ENCODE measurements at places on chromosomes 7 and 10. TPM values are rescaled to one million over a fixed set of nuclear protein-coding genes. Genes with fewer than 3 reads are reported as not detected.

DNA sequence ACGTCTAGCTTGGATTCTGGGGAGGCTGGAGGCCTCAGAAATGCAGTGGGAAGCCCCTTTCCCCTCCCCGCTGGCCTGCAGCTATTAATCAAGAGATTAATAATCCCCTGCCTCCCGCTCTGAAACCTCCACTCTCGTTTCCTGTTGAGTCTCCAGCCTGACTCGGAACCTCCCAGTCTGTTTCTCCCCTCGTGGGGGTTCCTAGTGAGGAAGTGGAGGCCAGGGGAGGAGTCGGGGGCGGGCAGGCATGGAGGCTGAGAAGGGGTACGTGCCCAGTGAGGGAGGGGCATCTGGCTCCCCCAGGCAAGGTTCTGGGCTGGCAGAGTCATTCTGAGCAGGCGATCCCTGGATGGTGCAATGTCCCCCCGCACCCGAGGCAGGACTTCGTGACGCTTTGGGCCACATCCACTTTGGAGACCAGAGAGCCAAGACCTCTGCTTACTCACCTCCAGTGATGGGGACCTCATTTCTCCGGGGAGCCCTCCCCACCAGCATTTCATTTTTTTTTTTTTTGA lies 73.6 kb downstream of the COL26A1 start:
- DNase-seq = no peak

GRCh38 chr10:32104622-32105509 lies 48.6 kb upstream of the KIF5B start:
- DNase-seq = no peak

DNA sequence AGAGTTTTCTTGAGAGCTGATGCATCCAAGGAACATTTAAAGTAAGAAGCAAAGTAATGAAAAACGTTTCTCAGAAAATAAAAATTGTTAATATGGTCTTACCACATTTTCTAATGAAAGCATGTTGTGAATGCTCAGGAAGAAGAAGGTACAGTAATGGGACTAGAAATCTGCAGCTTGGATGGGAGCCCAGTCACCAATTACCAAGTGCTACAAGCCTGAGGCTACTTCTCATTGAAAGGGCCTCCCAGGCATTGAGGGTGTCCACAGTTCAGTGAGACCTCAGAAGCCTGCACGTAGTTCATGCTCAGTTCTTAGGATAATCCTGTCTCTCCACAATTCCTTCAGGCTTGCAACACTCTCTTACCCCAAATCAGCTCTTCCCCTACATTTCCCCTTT lies 17.6 kb downstream of the PTN start:
- DNase-seq = no peak

GRCh38 chr7:24720283-24720682 lies 37.0 kb downstream of the GSDME start:
- DNase-seq = no peak

DNA sequence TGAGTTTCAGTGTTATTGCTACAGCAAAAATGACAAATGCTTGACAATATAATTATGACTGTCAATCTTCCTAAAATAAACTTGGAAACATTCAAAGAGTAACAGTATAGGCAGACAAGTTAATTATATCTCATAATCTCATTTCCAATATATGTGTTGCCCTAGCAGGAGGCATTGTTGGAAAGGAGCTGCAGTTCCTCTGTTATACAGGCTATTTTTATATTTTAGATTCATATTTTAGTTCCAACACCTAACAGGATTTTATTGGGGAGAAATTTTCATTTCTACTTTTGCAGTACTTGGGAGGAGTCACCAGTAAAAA lies 19.3 kb downstream of the VOPP1 start:
- no peak for DNase-seq

DNA sequence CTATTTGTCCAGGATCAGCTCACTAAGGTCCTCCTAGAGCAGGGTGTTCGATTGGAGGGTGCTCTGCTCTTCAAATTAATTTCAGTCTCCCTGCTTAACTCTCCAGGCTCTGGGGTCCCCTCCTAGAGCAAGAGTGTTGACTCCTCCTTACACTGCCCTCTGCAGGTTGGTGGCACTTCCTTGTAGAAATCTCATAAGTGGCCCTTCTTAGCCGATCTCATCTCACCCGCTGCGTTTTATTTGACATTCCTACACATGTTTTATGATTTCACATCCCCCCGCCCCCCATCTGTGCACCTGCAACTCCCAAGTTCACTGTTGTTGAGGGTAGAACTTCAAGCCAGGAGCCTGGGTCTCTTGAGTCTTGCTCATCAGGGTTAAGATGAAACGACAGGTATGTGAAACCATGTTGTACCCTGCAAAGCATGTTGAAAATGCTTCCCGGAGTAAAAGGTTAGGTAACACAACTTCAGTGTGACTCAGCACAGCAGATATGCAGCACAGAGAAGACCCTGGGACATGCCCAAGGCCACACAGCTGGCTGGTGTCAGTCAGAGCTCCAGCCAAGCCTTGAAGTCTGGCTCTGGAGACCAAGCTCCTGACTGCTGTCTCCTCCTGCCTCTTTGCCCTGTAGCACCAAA lies 171.2 kb downstream of the PRKAG2 start:
- DNase-seq = no peak

DNA sequence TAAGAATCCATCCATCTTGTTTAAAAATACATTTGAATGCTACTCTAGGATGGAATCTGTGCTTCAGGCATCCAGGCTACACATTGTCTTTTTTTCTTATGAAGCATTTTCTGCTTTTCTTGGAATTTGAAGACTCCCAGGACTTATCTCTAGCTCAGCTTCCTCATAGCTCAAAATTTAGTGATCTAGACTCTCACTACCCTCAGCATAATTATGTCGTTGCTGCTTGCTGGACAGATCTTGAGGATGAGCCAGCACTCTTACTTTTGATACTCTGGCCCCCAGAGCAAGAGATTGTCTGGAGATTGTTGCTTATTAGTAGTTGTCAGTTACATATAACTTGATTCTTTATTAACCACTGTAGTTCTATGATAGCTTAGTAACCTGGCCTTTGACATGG lies 83.3 kb upstream of the FGL2 start:
- DNase-seq = no peak

DNA sequence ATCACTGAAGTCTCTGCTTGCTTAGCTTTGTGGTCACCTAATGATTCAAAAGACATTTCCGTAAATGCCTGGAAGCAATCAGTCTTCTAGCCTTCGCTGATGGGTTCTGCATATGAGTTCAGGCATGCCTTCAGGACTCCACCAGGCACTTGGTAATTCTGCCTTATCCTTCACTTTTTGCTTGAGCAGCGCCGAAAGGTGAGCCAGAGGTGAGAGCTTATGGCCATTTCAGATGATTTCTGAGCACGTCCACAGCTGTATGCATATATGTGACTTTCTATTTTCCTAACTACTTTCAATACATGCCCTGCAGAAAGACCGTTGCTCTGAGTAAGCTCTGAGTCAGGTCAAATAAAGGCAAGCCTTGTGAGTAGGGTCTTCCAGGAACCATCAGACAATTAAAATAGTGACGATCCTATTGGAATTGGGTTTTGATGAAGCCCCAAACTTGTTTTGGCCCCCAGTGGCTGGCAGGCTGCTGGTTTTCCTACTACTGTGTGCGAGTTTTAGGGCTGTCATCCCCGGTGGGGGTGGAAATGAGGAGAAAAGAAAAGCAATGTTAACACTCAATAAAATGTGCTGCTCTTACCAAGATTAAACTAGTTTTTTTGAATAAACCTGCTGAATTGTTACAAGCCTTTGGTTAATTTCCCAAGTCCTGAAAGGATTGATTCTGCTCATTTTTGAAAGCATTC lies 154.4 kb upstream of the AKR1E2 start:
- DNase-seq = no peak

DNA sequence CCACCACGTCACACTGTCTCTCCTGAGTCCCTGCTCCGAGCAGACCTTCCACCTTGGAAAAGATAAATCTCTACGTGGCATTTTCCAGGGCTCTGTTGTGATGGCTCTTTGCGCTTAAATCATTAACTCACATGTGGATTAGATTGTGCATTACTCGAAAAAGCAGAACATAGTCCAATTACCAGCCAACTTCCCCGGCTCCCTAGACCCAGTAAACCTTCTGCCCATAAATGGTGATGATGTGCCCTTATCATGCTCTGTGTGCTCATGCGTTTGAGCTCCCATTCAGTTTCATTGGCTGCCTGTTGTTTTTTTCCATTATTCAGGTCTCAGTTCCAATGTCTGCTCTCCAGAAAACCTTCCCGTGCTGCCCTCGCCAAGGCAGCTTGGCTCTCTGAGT lies 471.2 kb downstream of the GLRX3 start:
- DNase-seq = no peak

GRCh38 chr10:49567810-49568209 lies 28.9 kb upstream of the ERCC6 start:
- DNase-seq = no peak

- DNase-seq = no peak
Measured at GRCh38 chr7:36301914-36302771, 87.5 kb upstream of the ANLN start.

DNA sequence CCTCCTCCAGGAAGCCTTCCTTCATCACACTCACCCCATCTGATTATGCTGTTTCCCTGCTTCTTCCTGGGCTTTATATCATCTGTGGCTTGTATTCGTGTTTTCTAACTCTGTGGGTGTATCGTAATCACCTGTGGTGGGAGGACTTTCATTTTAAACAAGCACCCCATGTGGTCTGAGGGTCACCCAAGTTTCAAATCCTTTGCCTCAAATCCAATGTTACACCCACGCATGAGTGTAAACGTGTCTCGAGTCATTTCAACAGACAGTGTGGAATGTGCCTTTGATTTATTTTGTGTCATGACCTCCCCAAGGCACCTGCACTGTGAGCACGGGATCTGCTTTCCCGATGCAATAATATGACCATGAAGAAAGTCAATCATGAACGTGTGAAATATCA lies 17.5 kb upstream of the LYZL2 start:
- DNase-seq = no peak

The TAS2R4 gene
- 0.65 TPM for total RNA-seq

The RBM20 gene
- total RNA-seq = 0.03 TPM

The C10orf67 gene
- not detected for total RNA-seq

The TMEM196 gene
- not detected for total RNA-seq

The CALCR gene
- total RNA-seq = not detected
